NCI-H1092 (cell line): ENCODE measurements at places on chromosomes 2 and 18.
A peak's percentile ranks its signal among the peaks of the same experiment; 100 is the strongest.

- DNase-seq: no peak
These were observed 1638.9 kb downstream of the LRP1B start for GRCh38 chr2:140491876-140492275.

- no peak for DNase-seq
These were observed 18.6 kb downstream of the DNMT3A start for GRCh38 chr2:25323042-25323514.

- DNase-seq: no peak
These were observed 294.8 kb downstream of the PTGR3 start for GRCh38 chr18:74914052-74914591.

GRCh38 chr2:237012577-237013267 lies 73.0 kb upstream of the COPS8 start:
- no peak for DNase-seq

GRCh38 chr2:104539649-104540048 lies 314.3 kb upstream of the POU3F3 start:
- DNase-seq: no peak

- no peak for DNase-seq
These were observed 3.5 kb downstream of the ACSL3 start for GRCh38 chr2:222864296-222864695.

DNA sequence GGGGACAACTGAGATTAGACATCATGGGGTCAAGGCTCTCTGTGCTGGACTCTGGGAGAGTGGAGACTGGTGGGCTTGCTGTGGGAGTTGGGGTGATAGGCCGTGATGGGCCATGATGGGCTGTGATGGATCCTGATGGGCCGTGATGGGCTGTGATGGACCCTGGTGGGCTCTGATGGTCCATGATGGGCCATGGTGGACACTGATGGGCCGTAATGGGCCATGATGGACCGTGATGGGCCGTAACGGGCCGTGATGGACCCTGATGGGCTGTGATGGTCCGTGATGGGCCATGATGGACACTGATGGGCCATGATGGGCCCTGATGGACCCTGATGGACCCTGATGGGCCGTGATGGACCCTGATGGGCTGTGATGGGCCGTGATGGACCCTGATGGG lies 18.5 kb downstream of the LPIN1 start:
- DNase-seq: no peak

- DNase-seq: no peak
These were observed 33.5 kb downstream of the PNO1 start for GRCh38 chr2:68190991-68191731.

GRCh38 chr2:101864426-101864825 lies 127.3 kb upstream of the IL1R2 start:
- no peak for DNase-seq

- no peak for DNase-seq
These were observed 21.6 kb downstream of the LDLRAD4 start for GRCh38 chr18:13240060-13240725.

- DNase-seq: peak; percentile 47
These were observed 154.8 kb downstream of the MBP start for GRCh38 chr18:76977684-76978232.

- no peak for DNase-seq
These were observed 4.9 kb upstream of the XPO1 start for GRCh38 chr2:61543062-61543461.

- no peak for DNase-seq
These were observed 239.6 kb downstream of the TDRD15 start for GRCh38 chr2:21363364-21363763.

GRCh38 chr2:161020437-161020836 lies 139.8 kb upstream of the TANK start:
- DNase-seq: no peak

- DNase-seq: no peak
These were observed 26.1 kb upstream of the AP1S3 start for GRCh38 chr2:223863491-223863890.

- no peak for DNase-seq
These were observed 34.1 kb downstream of the NOL10 start for GRCh38 chr2:10655499-10656225.

GRCh38 chr2:205850132-205850531 lies 167.8 kb downstream of the NRP2 start:
- no peak for DNase-seq

GRCh38 chr2:43160778-43161177 lies 65.6 kb downstream of the ZFP36L2 start:
- DNase-seq: no peak

DNA sequence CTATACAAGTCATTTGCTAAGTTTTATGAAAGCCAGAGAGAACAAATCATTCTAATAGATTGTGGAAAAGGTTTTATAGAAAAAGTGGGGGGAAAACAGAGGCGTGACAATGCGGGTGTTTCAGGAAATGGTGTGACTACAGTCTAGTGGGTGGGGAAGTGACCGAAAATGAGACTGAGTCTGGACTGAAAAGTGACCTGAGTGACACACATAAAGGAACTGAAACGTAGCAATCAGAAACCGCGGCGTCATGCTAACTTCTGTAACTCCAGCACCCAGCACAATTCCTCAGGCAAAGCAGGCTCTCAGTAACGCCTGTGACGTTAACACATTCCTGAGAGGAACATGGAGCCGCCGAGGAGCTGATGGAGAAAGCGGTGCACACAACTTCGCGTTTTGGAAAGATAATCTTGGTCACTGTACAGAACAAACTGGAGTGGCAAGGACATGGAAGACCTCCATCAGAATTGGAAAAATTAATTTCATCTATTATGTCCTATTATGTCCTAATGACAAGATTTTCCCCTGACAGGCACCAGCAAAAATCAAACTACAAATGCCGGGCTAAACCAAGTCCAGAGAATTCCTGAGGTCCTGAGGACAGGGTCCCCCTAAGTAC lies 1.4 kb upstream of the CD226 start:
- no peak for DNase-seq

DNA sequence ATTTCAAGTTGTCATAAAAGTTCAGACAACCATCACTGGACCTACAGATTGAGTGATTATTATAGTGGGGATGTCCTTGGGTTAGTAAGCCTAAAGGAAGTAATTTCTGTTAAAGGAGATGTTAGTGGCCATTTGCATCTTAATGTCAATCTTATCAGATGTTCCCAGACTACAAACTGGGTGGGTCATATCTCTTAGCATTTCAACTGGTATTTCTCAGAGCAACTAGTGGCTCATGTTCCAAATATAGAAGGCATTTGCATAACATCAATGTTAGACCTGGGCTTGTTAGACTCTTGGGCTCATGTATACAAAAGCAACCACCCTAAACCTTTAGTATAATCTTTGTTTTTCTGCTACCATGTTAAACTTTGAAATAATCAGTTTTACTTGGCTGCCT lies 17.9 kb downstream of the PLEKHA3 start:
- DNase-seq: no peak

DNA sequence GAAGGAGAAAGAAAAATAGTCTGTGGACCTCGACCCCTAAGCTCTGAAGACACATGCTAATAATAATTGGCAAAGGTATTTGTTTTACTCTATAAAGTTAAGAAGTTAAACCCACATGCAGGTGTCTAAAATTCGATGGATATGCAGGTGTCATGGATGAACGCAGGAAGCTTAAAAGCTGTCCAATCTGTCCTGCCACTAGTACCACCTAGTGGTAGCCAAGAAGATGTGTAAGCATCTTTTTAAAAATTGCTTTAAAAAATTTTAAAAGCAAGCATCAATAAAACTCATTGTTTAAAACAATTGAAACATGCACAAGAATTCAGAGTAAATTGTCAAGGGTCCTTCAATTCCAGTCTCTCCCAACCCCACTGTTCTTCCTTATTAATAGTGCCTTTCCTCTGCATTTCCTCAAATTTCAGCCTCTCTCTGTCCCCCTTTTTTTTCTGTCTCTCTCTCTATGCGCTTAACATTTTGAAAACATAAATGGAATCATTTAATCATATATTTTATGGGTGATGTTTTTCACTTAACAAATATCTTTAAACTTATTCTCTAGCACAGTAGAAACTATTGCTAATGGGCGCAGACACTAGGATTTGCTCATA lies 30.6 kb upstream of the PPP3R1 start:
- no peak for DNase-seq

DNA sequence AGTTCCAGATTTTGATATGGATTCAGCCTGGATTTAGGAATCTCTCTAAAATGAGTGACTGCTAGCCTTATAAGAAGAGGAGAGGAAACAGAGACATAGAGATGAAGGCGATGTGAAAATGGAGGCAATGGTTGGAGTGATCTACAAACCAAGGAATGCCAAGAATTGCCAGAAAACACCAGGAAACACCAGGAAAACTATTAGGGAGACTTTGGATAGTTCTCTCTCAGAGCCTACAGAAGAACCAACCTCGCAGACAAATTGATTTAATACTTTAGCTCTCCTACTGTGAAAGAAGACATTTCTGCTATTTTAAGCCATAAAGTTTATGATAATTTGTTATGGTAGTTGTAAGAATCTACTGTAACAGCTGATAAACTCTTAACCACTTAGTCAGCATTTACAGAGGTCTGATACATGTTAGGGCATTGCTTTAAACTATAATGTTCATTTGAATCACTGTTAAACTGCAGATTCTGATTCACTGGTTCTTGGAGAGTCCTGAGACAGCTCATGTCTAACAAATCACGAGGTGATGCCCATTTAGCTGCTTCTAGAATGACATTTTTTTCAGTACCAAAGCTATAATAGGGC lies 1702.6 kb upstream of the LRRTM1 start:
- DNase-seq: no peak

DNA sequence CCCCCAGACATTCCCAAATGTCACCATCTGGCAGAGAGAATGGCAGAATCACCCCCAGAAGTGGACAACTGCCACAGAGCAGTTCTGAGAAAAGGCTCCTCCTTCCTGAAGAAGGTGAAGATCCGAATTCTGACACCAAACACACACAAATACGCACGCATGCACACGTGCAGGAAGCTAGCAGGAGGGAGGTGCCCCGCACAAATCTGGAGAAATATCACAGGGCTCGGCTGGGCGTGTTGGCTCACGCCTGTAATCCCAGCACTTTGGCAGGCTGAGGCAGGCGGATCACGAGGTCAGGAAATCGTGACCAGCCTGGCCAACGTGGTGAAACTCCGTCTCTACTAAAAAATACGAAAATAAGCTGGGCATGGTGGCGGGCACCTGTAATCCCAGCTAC lies 38.5 kb upstream of the ATG16L1 start:
- DNase-seq: no peak

- no peak for DNase-seq
These were observed 155.3 kb downstream of the TFCP2L1 start for GRCh38 chr2:121129692-121130091.

- peak; percentile 68 for DNase-seq
These were observed 151.3 kb downstream of the NEDD4L start for GRCh38 chr18:58195278-58195765.

GRCh38 chr2:95073856-95074662 lies 47.5 kb downstream of the MRPS5 start:
- DNase-seq: no peak
